Left ventricle myocardium inferior (tissue), 1 donor: ENCODE measurements at places on chromosomes 12 and 14. TPM values are rescaled to one million over a fixed set of nuclear protein-coding genes. Genes with fewer than 3 reads are reported as not detected.

- DNase-seq, result peak; percentile 23
These were observed 33.8 kb upstream of the FGD4 start for GRCh38 chr12:32365473-32366064.

GRCh38 chr14:95185767-95186392, 28.6 kb upstream of the DICER1 start:
- no peak for DNase-seq

DNA sequence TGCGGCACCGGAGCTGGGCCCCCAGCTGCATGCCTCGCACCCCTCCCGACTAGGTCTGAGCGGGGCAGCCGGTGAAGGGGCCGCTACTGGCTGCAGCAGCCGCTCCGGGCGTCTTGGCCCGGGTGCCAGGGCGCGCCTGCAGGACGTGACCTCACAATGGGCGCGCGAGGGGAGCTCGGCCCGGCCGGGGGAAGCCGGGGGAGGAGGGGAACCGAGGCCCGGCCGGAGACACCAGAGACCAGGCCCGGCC, 353 bp downstream of the BAG5 start:
- DNase-seq, result peak; percentile 58

- no peak for DNase-seq
These were observed 62.1 kb downstream of the SCAF11 start for GRCh38 chr12:45928309-45928708.

DNA sequence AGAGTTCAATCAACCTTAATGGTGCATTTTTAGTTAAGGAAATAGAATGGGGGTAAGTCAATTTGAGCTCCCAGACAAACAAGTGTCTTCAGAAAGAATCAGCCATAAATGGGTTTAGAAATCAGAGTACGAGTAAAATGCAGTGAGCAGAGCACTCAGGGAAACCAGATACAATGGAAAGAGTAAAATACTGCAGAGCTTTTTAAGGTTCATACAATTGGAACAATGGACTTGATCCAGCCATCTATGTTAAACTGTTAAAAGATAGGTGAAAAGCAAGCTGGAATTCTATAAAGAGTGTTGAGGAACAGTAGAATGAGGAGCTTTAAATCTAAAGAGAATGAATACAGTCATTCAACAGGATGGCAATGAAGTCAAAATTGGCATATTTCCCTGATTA, 23.8 kb upstream of the PCNX4 start:
- no peak for DNase-seq

GRCh38 chr12:102879144-102879763, 37.8 kb downstream of the PAH start:
- DNase-seq, result peak; percentile 22

DNA sequence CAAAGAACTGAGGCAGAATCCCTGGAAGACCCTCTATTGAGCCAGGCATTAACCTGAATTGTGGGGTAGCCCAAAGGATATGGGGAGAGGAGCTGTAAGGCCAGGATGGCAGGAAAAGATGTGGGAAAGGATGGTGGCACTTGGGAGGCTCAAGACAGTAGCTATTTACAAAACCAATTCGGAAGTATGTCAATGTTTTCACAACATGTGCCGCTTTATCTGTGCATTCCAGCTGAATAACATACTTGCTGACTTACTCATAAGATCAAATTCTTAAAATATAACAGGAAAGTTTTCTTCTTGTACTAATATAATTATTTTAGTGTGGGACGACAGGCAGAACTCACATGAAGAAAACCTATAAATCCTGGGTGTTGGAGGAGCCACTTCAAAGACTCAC, 10.6 kb downstream of the BBS10 start:
- no peak for DNase-seq

The SPTB gene
- total RNA-seq, result 82.2 TPM

The TRIM9 gene
- 0.27 TPM for total RNA-seq
